CD8-positive, alpha-beta T cell (primary cell): ENCODE measurements at places on chromosomes 16 and 17.

GRCh38 chr16:88940862-88941817, 35.9 kb downstream of the CBFA2T3 start:
- DNase-seq, result no peak

GRCh38 chr16:27786923-27787625, 237.1 kb downstream of the KATNIP start:
- DNase-seq, result no peak

DNA sequence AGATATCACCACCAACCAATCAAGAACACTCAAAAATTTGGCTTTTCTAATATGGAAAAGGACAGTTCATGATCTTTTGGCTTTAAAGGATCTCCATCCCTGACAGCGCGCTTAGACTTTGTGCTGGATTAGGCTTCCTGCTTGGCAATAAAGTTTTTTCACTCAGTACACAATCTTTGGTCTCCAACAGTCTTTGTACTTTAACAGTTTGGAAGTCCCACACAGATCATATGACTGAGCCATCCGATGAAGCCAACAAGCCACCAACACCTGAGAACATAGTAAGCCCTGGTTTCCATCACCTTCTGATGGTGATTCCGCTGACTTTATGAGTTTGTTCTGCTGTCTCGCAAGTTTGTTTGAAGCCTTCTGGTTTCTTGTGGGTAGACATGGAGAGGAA, 34.3 kb downstream of the SMURF2 start:
- no peak for DNase-seq

DNA sequence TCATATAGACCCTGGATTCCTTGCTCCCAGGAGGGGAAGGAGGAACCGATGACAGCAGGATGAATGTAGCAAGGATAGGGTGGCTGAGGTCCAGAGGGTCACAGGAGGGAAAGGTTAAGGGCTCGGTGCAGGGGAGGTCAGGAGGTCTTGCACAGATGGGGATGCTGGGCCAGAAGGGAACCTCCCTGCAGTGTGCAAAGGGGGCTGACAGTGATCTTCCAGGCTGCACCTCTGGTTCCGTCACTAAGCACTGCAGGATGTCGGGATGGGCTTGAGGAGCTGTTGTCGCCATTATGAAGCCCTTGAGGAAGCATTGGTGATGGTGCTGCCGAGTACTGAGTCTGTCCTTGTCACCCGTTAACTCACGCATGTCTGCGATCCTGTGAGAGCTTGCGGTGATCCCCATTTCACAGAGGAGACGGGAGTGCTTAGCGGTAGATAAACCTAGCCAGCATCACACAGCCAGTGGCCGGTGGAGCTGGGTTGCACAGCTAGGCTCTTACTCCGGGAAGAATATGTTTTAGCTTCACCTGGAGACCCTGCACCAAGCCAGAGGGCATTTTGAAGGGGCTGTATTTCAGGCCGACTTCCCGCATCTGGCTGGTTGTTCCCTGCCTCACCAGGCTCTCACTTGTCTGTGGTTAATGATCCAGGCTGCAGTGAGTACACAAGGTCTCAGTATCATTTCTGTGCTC, 120.4 kb downstream of the SNX29 start:
- no peak for DNase-seq

GRCh38 chr16:70298988-70299938, at the start of gene DDX19B:
DDX19B (plus strand) TSS chr16:70299186; CDS start chr16:70299298, 112 bp downstream.
- peak; percentile 51 for DNase-seq

DNA sequence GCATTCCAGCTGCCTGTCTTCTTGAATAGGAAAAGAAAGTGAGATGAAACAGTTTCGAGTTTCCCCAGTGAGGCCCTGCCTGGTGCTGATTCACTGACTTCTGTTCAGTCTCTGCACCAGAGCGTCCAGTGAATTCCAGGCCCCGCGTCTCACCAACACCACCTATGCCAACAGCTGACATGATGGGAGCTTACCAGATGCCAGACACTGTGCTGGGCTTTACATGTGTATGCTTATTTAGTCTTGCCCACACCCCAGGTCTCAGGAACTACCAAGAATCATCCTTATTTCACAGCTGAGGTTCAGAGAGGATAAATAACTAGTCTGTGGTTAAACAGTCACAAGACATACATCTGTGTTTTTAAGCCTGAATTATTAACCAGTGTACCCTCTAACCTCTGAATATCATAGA, 29.1 kb upstream of the IRX6 start:
- DNase-seq, result no peak

- DNase-seq, result no peak
These were observed 144.7 kb upstream of the CRHR1 start for GRCh38 chr17:45639297-45639849.

- DNase-seq, result no peak
These were observed 3.6 kb downstream of the WNT9B start for GRCh38 chr17:46854948-46855347.

- DNase-seq, result no peak
These were observed 11.8 kb upstream of the CLTC start for GRCh38 chr17:59607817-59608403.

DNA sequence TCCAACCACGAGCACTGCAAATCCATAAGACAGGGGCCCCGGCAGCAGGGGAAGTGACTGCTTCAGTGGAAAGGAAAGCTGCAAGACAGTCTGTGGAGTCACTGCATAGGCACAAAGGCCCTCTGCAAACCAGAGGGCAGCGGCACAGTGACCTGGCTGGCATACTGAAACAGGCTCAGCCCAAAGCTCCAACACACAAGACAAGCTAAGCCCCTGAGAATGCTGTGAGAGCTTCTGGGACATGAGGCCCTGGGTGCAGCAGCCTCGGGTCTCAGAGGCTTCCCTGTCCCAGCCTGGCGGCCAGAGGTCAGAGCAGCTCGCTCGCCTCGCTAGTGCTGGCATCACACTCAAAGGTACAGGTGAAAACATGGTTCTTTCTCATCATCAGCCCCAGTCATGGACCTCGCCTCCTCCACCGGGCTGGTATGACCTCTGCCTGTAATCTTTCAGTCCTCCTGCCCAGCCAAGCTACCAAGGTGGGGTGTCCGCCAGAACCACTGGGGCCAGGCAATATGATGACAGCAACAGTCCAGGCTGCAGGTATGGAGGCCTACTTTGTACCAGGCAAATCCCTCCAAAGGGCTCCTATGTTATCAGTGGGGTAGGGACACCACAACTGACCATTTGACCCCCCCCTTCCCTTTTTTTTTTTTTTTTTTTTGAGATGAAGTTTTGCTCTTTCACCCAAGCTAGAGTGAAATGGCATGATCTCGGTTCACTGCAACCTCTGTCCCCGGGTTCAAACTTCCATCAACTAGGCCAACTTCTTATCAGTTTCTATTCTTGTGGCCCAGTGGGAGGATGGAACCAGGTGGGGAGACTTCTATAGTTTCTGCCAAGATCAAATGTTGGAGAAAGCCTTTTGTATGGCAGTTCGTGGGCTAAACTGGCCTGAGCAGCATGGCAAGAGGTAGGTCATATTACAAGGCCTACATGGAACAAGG, 19.2 kb downstream of the ST3GAL2 start:
- no peak for DNase-seq

- DNase-seq, result no peak
These were observed 233.4 kb upstream of the HSBP1 start for GRCh38 chr16:83574388-83574787.

- no peak for DNase-seq
These were observed 14.9 kb downstream of the FOXK2 start for GRCh38 chr17:82534401-82534812.

GRCh38 chr17:44307387-44308186, 814 bp upstream of the RUNDC3A start:
- DNase-seq, result no peak

GRCh38 chr16:54326266-54326662, 39.7 kb upstream of the IRX3 start:
- DNase-seq, result no peak

DNA sequence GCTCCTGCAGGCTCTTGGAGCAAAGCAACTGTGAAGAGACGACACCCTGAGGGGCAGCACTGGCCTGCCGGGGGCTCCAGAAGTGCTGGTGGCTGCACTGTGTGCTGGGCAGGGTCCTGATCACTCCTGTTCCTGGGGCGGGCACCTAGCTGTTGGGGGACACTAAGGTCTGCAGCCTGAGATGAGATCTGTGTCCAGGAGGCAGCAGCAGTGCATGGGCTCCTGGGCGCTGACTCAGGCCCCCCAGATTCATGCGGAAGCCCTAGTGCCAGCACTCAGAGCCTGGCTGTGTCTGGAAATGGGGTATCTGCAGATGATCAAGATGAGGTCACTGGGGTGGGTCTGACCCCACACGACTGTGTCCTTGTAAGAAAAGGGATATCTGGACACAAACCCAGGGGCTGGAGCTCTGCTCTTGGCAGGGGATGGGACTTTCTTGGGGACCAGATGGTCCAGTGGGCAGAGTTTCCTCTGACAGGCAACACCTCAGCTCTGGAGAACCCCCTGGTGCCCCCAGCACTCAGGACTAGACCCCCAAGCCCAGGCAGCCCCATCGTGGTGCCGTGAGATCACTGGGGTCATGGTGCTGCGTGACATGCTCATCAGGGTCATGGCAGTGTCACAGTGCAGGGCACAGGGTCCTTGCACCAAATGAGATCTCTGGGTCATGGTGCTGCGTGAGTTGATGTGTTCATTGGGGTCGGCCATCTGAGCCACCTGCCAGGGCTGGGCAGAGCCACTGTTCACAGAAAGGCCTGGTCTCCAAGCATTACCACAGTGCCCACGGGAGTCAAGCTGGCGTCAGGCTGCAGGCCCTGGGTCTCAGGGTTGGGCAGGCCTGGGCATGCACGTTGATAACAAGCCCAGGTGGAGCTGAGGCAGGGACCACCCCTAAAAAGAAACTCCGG, 9.5 kb downstream of the FAAP100 start:
- DNase-seq, result no peak

- DNase-seq, result peak; percentile 51
These were observed 6.8 kb downstream of the ZNF267 start for GRCh38 chr16:31880322-31880979.

DNA sequence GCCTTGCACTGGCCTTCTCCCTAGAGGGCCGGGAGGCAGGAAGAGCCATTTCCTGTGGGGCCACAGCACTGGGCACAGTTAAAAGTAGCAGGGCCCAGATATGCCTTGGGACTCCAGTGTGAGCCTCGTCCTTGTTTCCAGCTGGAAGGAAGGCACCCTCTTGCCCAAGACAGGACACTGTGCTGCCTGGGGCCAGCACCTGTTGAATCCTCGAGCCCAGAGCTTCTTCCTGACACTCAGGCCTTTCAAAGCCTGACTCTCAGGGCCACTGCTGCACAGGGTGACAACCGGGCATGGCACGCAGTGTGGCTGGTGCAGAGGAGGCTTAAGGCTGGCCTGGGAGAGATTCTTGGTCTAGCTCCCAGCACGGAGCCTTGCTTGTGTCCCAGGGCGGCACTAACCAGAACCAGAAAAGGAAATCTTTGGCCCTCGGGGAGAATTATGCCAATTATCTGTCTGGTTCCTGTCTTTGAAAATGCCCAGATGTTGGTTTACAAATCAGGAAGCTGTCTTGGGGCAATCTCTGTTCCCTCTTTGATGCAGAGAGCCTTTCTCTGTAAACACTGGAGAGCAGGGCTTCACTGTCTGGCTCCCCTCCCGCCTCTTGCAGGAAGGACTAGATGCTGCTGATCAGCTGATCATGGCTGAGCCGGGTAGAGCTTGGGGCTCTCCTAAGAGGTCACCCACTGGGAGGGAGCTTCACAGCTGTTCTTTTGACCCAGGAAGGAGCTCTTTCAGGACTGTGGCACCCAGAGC, 11.1 kb downstream of the LDHD start:
- DNase-seq, result no peak

- no peak for DNase-seq
These were observed 677 bp downstream of the SULT1A2 start for GRCh38 chr16:28596115-28596630.

DNA sequence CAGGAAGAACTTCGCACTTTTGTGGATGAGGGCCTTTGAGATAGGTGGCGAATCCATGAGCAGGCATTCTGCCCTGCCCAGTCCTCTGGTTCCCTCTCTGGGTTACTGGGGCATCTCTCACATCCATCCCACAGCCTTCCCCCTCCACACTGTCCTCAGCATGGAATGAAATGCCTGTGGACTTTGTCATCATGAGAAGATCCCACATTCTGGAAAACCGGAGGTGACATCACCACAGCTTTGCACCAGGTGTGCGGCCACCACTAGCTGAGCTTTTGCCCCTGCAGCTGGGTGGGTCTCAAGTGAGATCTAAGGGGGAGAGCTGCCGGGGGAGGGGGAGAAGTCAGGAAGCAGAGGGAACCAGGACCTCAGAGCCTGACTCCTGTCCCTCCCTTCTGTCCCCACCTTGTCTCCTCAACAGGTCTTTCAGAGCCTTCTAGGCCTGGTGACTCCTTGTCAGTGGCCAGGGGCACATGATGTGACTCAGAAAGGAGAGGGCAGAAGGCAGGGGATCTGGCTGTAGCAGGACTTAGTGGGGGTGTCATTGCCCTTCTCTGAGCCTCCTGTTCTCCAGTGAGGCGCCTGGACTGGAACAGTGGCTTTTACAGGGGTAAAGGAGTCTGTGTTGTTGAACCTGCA, 40.0 kb upstream of the DLX4 start:
- no peak for DNase-seq
